ENCODE measurements at places on chromosomes 16 and 17. TPM values are rescaled to one million over a fixed set of nuclear protein-coding genes. Genes with fewer than 3 reads are reported as not detected.

BCKDK gene
- total RNA-seq, result 32.9 TPM

ITGB3 gene
- total RNA-seq, result 2.2 TPM

KRTAP2-1 gene
- not detected for total RNA-seq

AANAT gene
- total RNA-seq, result not detected

HBM gene
- not detected for total RNA-seq

SLFN14 gene
- total RNA-seq, result not detected

FBXO39 gene
- 1.1 TPM for total RNA-seq

PLA2G10 gene
- total RNA-seq, result not detected

DNA sequence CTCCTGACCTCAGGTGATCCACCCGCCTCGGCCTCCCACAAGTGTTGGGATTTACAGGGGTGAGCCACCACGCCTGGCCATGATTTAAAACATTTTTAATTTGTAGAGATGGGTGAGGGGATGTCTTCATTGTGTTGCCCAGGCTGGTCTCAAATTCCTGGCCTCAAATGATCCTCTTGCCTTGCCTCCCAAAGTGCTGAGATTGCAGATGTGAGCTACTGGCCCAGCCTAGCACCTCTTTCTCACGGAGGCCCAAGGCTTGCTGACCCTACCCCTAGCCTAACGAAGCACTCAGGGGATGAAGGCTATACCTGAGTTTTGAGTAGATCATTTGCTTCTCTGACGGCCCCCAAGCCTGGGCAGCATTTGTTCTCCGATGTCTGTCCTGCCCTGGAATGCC is 26.6 kb downstream of the UNK start:
- H3K27me3 ChIP-seq, result no peaks in the 10 kb centered on the region
- H3K4me3 ChIP-seq, result no peak overlapping the region
- H3K36me3 ChIP-seq, result peaks cover 4% of the 10 kb centered on the region
- H3K27ac ChIP-seq, result no peak overlapping the region
- no peak for DNase-seq

DNA sequence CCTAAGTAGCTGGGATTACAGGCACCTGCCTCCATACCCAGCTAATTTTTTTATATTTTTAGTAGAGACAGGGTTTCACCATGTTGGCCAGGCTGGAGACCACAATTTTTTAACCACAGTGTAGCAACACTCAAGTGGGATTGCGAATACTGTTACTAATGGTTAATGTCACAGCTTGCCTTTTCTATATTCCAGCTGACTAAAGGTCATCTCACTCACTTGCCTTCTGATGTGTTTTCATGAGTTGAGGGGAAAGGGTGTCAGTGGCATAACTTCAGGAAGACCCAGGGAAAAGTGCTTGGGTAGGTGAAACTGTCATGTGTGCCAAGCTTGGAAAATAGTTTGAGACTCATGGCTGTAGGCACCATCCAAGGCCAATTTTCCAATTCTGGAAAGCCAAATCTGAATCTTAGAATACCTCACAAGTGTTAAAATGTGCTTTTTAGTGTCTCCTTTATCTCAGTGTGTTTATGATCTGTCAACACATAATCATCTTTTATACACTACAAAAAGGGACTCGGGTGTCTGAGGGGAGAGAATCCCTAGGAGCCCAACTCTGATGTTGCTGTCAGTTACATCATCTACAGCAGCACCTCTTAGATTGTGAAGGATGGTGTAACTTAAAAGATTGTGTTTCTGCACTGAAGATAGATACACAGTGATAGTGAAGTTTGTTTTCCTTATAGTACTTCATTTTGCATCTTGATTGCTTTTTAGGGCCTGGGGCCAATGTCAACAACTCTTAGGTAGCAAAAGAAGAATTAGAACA is 27.1 kb downstream of the OGFOD1 start:
- H3K27me3 ChIP-seq, result no peaks in the 10 kb centered on the region
- no peak for DNase-seq
- H3K27ac ChIP-seq, result no peak overlapping the region
- peaks cover 42% of the 10 kb centered on the region for H3K36me3 ChIP-seq
- H3K4me1 ChIP-seq, result peaks cover 10% of the 10 kb centered on the region
- no peak overlapping the region for H3K4me3 ChIP-seq

DNA sequence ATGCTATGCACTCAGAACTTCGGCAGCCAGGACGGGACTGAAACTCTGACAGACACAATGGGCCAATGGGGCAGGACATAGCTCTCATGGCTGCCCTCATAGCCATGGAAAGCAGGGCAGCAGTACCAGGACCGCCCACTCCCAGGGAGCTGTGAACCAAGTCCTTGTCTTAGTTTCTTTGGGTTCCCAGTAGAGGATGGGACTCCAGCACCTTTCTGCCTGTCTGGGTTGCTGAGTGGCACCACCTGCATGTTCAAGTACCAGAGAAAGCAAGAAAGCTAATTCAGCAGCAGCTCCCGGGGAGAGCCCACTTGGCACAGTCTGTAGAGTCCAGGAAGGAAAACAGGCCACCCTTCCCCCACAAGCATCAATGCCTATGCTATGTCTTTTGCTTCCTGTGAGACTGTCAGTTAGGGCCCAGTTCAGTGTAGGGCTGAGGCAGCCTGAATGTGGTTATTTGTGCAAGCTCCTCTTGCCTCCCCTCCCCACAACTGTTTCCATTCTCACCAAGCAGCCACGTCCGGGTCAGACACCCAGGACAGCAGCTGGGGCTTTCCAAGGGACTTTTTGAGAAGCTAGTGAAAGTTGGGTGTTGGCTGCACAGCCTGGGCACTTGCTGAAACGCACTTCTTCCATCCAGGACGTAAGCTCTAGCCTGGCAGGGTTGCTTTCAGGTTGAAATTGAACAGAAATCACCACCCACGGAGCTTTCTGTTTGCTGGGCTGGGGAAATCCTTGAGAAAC is 7.8 kb downstream of the SUPT4H1 start:
- no peaks in the 10 kb centered on the region for H3K27me3 ChIP-seq
- H3K4me3 ChIP-seq, result peak overlapping the region; percentile 98
- peaks cover 85% of the 10 kb centered on the region for H3K4me1 ChIP-seq
- peaks cover 96% of the 10 kb centered on the region for H3K36me3 ChIP-seq
- peak overlapping the region; percentile 100 for H3K27ac ChIP-seq

GRCh38 chr17:5416901-5417300 is 2.6 kb downstream of the NUP88 start:
- H3K4me1 ChIP-seq, result peaks cover 54% of the 10 kb centered on the region
- peaks cover 55% of the 10 kb centered on the region for H3K36me3 ChIP-seq
- H3K27me3 ChIP-seq, result no peaks in the 10 kb centered on the region
- no peak for DNase-seq
- H3K27ac ChIP-seq, result no peak overlapping the region

DNA sequence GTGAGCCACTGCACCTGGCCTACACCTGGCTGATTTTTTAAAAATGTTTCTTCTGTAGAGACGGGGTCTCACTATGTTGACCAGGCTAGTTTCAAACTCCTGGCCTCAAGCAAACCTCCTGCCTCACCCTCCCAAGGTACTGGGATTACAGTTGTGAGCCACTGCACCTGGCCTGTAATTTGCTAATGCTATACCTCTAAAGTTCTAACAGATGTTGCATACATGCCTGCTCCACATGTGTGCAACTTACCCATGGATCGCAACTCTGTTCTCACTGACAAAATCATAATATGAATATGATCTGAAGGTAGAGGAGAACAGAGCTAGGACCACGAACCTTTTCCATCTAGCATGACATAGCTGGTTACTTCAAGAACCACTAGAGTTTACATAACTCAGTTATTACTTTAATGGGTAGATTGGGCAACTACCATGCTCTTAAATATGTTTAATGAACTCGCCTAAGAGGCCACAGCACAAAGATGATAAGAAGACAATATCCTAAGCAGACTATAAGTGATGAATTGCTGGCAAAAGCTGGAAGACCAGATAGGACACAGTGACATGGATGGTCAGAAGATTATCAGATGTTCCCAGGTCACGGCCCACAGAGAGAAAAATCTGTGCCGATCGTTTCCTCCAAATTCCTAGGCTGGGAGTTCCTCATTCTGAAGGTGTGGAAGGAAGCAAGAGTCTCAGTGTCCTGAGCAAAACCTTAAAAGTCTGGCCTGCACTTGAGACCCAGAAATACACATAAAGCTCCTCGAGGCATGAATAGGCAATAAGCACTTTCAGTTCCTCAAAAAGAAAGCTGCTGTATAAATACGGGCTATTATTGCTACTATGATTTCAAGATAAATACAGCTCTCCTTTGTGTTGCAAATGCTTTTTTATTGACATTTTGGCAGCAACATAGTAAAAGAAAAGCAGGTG is 53.6 kb upstream of the ICAM2 start:
- H3K27me3 ChIP-seq, result no peaks in the 10 kb centered on the region
- H3K4me1 ChIP-seq, result peaks cover 24% of the 10 kb centered on the region
- no peak overlapping the region for H3K4me3 ChIP-seq

GRCh38 chr16:89444151-89444723 is 46.1 kb downstream of the ANKRD11 start:
- H3K27ac ChIP-seq, result no peak overlapping the region
- H3K4me1 ChIP-seq, result peaks cover 91% of the 10 kb centered on the region
- peaks cover 18% of the 10 kb centered on the region for H3K36me3 ChIP-seq
- H3K4me3 ChIP-seq, result no peak overlapping the region
- no peaks in the 10 kb centered on the region for H3K27me3 ChIP-seq

GRCh38 chr16:73147958-73148357 is 100.0 kb upstream of the ZFHX3 start:
- no peak overlapping the region for H3K4me3 ChIP-seq
- no peaks in the 10 kb centered on the region for H3K4me1 ChIP-seq
- H3K36me3 ChIP-seq, result no peaks in the 10 kb centered on the region
- H3K27me3 ChIP-seq, result no peaks in the 10 kb centered on the region

- no peaks in the 10 kb centered on the region for H3K36me3 ChIP-seq
- no peaks in the 10 kb centered on the region for H3K4me1 ChIP-seq
- H3K4me3 ChIP-seq, result no peak overlapping the region
- DNase-seq, result no peak
- no peaks in the 10 kb centered on the region for H3K27me3 ChIP-seq
Observed at GRCh38 chr17:72409405-72410002, 288.7 kb downstream of the SOX9 start.

GRCh38 chr17:72477491-72477890 is 356.7 kb downstream of the SOX9 start:
- H3K36me3 ChIP-seq, result no peaks in the 10 kb centered on the region
- no peak for DNase-seq
- H3K27ac ChIP-seq, result no peak overlapping the region
- H3K27me3 ChIP-seq, result no peaks in the 10 kb centered on the region
- H3K4me1 ChIP-seq, result no peaks in the 10 kb centered on the region

DNA sequence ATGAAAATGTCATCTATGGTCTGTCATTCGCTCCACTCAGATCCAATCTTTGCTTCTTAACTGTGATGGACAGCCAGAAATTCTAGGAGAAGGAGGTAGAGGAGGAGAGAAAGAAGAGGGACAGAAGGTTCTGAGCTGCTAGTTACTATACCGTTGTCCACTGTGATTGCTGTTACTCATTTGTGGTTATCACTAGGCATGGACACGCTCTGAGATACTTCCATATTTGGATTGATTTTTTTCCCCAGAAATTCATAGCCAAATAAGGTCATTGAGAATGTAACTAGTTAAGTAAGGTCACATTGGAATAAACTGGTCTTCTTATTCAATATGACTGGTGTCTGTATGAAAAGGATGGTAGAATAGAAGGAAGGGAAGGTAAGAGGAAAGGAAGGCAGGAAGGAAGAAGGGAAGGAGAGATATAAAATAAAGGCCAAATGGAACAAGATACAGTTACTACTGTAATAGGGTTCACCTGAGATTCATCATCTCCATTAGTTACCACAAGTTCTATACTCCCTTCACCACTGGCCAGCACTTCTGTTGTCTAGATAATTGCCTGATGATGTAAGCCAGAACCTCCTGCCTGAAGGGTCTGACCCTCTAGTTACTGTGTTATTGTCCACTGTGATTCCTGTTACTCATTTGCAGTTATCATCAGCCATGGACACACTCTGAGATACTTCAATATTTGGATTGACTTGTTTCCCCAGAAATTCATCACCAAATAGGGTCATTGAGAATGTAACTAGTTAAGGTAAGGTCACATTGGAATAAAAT is 2.9 kb downstream of the KRTAP9-7 start:
- no peak overlapping the region for H3K4me3 ChIP-seq
- H3K27me3 ChIP-seq, result peaks cover 10% of the 10 kb centered on the region
- DNase-seq, result no peak
- no peaks in the 10 kb centered on the region for H3K4me1 ChIP-seq
- H3K36me3 ChIP-seq, result no peaks in the 10 kb centered on the region
- H3K27ac ChIP-seq, result no peak overlapping the region

- no peak overlapping the region for H3K27ac ChIP-seq
- H3K36me3 ChIP-seq, result no peaks in the 10 kb centered on the region
- H3K4me3 ChIP-seq, result no peak overlapping the region
Observed at GRCh38 chr17:67632141-67632540, 85.6 kb upstream of the NOL11 start.

DNA sequence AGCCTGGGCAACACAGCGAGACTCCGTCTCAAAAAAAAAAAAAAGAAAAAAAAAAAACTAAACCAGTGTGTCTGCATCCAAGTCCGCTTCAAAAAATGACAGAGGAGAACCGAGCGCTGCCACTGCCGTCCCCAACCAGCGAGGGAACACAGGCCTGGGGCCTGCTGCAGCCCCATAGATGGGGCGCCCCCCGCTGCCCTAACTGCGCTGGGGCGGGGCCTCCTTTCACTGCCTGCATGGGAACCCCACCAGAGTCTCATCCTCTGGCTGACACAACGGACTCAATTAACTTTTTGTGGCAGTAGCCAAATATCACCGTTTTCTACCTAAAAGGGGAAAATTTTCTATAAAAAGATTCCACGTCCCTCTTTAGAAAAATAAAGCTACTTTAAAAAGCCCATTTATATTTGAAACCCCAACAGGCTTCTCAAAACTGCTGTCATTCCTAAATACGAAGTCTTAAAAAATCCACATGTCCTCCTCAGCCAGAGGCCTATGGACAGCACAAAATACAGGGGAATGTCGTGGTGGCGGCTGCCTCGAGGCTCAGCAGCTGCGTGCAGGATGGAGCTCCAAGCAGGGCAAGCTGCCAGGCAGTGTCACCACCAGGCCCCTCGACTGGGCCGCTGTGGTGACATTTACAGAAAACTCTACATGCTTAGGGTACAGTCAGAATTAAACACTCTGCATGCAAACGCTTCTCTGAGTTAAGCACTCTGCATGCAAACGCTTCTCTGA is 30.3 kb downstream of the KLHDC4 start:
- no peak overlapping the region for H3K27ac ChIP-seq
- peaks cover 26% of the 10 kb centered on the region for H3K36me3 ChIP-seq
- no peaks in the 10 kb centered on the region for H3K27me3 ChIP-seq
- DNase-seq, result no peak
- peaks cover 20% of the 10 kb centered on the region for H3K4me1 ChIP-seq

DNA sequence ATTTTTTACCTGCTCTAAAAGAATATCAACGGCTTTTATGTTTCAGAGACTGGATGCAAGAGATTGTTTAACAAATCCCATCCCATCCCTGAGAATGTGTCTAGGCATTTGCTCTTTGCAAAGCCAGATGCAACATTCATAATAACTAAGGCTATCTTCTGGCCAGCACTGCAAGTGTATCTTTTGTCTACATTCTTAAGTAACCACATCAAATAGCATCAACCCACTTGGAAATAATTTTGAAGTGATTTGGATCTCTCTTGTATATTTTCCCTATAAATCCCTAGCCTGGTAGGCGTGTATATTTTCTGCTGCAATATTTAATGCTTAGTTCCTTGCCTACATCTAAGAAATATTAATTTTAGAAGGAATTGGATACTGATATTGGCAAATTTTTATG is 64.3 kb downstream of the PIGL start:
- peaks cover 23% of the 10 kb centered on the region for H3K4me1 ChIP-seq
- H3K4me3 ChIP-seq, result no peak overlapping the region
- no peaks in the 10 kb centered on the region for H3K27me3 ChIP-seq
- H3K36me3 ChIP-seq, result peaks cover 36% of the 10 kb centered on the region
- no peak overlapping the region for H3K27ac ChIP-seq

Measured in activated CD4-positive, alpha-beta memory T cell treated with anti-CD3 and anti-CD28 coated beads, Interleukin-2, amount 10 ng/mL, durations not matched to agents 7 days and 5 days (primary cell).